GM19239 (cell line): ENCODE measurements at places on chromosomes 1 and 21.

DNA sequence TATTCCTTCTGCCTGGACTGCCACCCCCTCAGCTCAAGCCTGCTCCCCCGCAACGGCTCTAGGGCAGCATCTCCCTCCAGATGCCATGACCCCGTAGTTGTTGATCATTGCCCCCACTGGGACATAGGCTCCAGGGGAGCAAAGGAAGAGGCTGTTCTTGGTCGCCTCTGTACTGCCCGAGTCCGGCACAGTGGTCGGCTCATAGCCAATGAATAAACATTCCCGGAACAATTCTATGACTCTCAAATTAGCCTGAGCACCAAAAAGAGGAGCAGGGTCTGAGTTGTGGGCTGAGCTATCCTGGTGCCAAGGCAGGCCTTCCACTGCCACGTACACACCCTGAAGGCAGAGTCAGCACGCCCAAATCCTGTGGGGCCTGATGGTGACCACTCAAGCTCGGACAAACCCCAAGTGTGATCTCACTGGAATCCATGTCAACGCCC, 33.1 kb downstream of the CAPZB start:
- DNase-seq: no peak

- no peak for DNase-seq
These were observed 14.9 kb downstream of the FBXO2 start for GRCh38 chr1:11639372-11639771.

DNA sequence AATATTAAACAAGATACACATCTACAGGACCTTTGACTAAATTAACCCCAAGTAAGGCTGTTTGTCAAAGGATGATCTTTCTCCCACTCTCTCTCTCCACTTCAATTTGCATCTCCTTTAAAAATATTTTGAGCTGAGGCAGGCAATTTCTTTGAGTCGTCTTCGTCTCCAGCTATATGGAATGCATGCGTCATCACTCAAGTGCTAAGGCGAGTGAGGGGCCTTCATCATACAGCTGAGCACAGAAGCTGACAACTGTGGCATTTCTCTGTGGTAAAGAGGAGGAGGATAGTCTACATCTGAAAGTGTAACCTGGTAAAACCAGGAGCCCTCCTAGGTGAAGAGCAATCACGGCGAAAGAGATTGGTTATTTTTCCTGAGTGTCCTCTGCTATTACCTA, 7.6 kb downstream of the EPHX4 start:
- no peak for DNase-seq

- DNase-seq: no peak
These were observed 142.8 kb downstream of the ETS2 start for GRCh38 chr21:38948377-38949069.

DNA sequence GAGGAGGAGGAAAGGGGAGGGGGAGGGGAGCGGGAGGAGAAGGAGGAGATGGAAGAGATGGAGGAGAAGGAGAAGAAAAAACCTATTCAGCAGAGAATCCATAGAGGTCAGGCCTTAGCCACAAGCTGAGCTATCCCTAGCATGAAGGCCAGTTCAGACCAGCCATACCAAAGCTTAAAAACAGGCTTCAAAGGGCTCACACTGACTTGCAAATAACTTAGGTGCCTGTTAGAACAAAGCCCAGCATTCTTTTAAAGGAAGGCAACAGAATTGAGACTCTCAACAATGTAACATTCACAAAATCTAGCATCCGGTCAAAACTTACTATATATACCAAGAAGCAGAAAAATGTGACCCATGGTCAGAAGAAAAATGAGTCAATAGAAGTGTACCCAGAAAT, 43.6 kb upstream of the IFFO2 start:
- no peak for DNase-seq

GRCh38 chr1:68366572-68366971, 83.2 kb downstream of the RPE65 start:
- no peak for DNase-seq

- no peak for DNase-seq
These were observed 26.7 kb upstream of the LIN9 start for GRCh38 chr1:226335661-226336060.

GRCh38 chr1:78360584-78360983, 130.2 kb upstream of the PTGFR start:
- no peak for DNase-seq

- no peak for DNase-seq
These were observed 234.6 kb upstream of the LYPLAL1 start for GRCh38 chr1:218939095-218939494.

GRCh38 chr1:40575336-40575735, 43.9 kb downstream of the ZNF684 start:
- no peak for DNase-seq

DNA sequence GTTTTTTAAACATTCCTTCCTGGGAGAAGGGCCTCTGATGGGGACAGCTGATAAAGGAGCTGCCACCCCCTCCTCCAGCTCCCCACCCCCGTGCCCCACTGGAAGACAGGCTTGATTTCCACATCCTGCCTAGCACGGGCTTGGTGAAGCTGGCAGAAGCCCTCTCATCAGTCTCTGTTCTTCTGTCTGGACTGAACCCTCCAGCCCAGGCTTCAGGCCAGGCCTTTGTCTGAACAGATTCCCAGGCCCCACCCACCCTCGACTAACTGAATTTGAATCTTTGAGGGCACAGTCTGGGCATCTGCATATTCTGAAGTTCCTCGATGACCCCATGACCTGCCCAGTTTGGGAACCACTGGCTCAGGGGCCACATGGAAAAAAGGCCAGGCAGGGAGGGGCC, 75.3 kb downstream of the CD58 start:
- no peak for DNase-seq

GRCh38 chr1:236052232-236052993, 12.5 kb downstream of the NID1 start:
- DNase-seq: no peak

- DNase-seq: peak; percentile 4
These were observed 1793.9 kb downstream of the NCAM2 start for GRCh38 chr21:22791986-22792560.

- no peak for DNase-seq
These were observed 714 bp downstream of the PYCR2 start for GRCh38 chr1:225923381-225923691.

GRCh38 chr1:93700532-93701469, 19.2 kb upstream of the BCAR3 start:
- DNase-seq: no peak
